PC-9 (cell line): ENCODE measurements at places on chromosomes 4 and X. TPM values are rescaled to one million over a fixed set of nuclear protein-coding genes. Genes with fewer than 3 reads are reported as not detected.
A peak's percentile ranks its signal among the peaks of the same experiment; 100 is the strongest.

Gene SH3D19
- total RNA-seq, result 40.0 and 41.7 TPM in 2 replicates

Gene NAT8L
- 2.1 and 4.1 TPM in 2 replicates for total RNA-seq

Gene KDR
- 0.09 and 0.20 TPM in 2 replicates for total RNA-seq

Gene UGT2B10
- total RNA-seq, result not detected in 2 replicates

Gene CEP44
- 20.2 and 22.4 TPM in 2 replicates for total RNA-seq

Gene CXXC4
- total RNA-seq, result 0.76 and 0.80 TPM in 2 replicates

Gene TRIM75
- not detected in 2 replicates for total RNA-seq

Gene CT45A1
- not detected in 2 replicates for total RNA-seq

Gene CPE
- total RNA-seq, result 1.3 and 1.4 TPM in 2 replicates

Gene SULT1E1
- not detected in 2 replicates for total RNA-seq

Gene NXF2
- not detected in 2 replicates for total RNA-seq

Gene SERPINA7
- not detected in 2 replicates for total RNA-seq

GRCh38 chr4:76896614-76897535 is 1.1 kb downstream of the SOWAHB start:
- H3K27ac ChIP-seq, result peak overlapping the region; percentile 68; the same call in 1 of the 2 replicates
- no peaks in the 10 kb centered on the region for H3K36me3 ChIP-seq
- no peak for DNase-seq
- peaks cover 39% of the 10 kb centered on the region for H3K4me1 ChIP-seq

GRCh38 chr4:77235289-77235854 is 78.4 kb downstream of the CCNG2 start:
- DNase-seq, result no peak
- H3K4me1 ChIP-seq, result no peaks in the 10 kb centered on the region; the same call in 1 of the 2 replicates
- H3K27ac ChIP-seq, result no peak overlapping the region
- H3K36me3 ChIP-seq, result no peaks in the 10 kb centered on the region
- H3K27me3 ChIP-seq, result no peaks in the 10 kb centered on the region

GRCh38 chr4:47038263-47038662 is 6.9 kb downstream of the GABRB1 start:
- H3K4me1 ChIP-seq, result no peaks in the 10 kb centered on the region
- DNase-seq, result no peak
- no peaks in the 10 kb centered on the region for H3K27me3 ChIP-seq
- H3K27ac ChIP-seq, result no peak overlapping the region
- H3K36me3 ChIP-seq, result no peaks in the 10 kb centered on the region

GRCh38 chr4:56971383-56971782 is 6.0 kb downstream of the NOA1 start:
- DNase-seq, result no peak
- peaks cover 8% of the 10 kb centered on the region for H3K4me1 ChIP-seq
- no peak overlapping the region for H3K27ac ChIP-seq
- H3K27me3 ChIP-seq, result no peaks in the 10 kb centered on the region

DNA sequence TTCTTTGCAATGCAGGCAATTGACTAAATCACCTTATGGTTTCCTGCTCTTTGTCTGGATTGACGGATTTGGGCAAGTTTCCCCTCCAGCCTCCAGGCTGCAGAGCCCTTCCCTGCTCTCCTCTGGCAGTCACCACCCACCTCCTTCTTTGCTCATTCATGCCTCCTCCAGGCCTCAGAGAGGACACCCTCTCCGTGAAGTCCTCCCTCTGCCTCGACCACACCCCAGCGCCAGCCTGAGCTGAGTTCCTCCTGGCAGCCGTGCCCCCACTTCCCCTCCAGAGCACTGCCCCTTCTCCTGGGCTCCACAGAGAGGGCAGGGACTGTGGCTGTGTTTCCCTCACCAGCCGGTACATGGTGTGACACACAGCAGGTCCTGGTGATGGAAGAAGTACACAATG is 53.7 kb downstream of the DCTD start:
- H3K36me3 ChIP-seq, result no peaks in the 10 kb centered on the region
- H3K4me3 ChIP-seq, result no peak overlapping the region
- H3K4me1 ChIP-seq, result no peaks in the 10 kb centered on the region
- no peak overlapping the region for H3K27ac ChIP-seq
- H3K27me3 ChIP-seq, result peaks cover 7% of the 10 kb centered on the region; the same call in 1 of the 2 replicates
- no peak for DNase-seq

- H3K27me3 ChIP-seq, result no peaks in the 10 kb centered on the region
- H3K27ac ChIP-seq, result no peak overlapping the region
- H3K4me1 ChIP-seq, result no peaks in the 10 kb centered on the region
- no peak overlapping the region for H3K4me3 ChIP-seq
- no peaks in the 10 kb centered on the region for H3K36me3 ChIP-seq
These were observed 3.3 kb downstream of the PPP2R2C start for GRCh38 chr4:6469144-6469543.

- no peak overlapping the region for H3K27ac ChIP-seq
- H3K36me3 ChIP-seq, result no peaks in the 10 kb centered on the region
- H3K27me3 ChIP-seq, result no peaks in the 10 kb centered on the region
These were observed 6.1 kb downstream of the NALF2 start for GRCh38 chrX:69510137-69510715.

- no peak overlapping the region for H3K4me3 ChIP-seq
- DNase-seq, result no peak
- no peaks in the 10 kb centered on the region for H3K27me3 ChIP-seq
- H3K36me3 ChIP-seq, result no peaks in the 10 kb centered on the region
These were observed 8.1 kb upstream of the ATP6AP1 start for GRCh38 chrX:154420402-154420756.

DNA sequence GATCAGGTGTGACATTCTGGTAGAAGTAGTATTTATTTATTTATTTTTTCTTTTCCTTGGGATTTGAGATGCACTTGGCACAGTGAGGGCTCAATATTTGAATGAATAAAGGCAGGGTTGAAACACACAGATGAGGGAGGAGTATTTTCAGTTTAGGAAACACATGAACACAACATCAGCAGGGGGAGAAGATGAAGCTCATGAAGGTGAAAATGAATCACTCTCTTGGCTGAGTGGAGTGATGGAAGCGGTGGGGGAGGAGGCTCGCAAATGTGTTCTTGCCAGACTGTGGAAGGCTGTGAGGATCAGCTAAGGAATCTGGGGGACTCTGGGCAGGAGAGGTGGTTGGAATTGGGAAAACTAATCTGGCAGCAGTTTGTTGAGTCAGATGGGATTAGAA is 55.3 kb downstream of the ARHGAP10 start:
- H3K4me3 ChIP-seq, result no peak overlapping the region
- no peak for DNase-seq
- peak overlapping the region; percentile 34; the same call in 1 of the 2 replicates for H3K27ac ChIP-seq
- H3K4me1 ChIP-seq, result peaks cover 77% of the 10 kb centered on the region
- no peaks in the 10 kb centered on the region for H3K36me3 ChIP-seq

DNA sequence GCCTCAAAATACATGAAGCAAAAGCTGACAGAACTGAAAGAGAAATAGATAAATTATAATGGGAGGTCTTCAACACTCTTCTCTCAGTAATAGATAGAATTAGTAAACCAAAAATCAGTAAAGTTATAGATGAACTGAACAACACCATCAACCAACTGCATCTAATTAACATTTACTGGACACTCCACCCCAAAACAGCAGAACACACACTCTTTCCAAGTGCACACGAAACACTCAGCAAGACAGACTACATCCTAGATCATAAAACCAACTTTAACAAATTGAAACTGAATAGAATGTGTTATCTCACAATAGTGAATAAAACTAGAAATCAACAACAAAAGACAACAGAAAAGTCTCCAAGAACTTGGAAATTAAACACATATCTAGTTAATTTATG is 25.1 kb upstream of the TCEAL4 start:
- no peaks in the 10 kb centered on the region for H3K36me3 ChIP-seq
- H3K27ac ChIP-seq, result no peak overlapping the region
- no peak overlapping the region for H3K4me3 ChIP-seq
- DNase-seq, result no peak

DNA sequence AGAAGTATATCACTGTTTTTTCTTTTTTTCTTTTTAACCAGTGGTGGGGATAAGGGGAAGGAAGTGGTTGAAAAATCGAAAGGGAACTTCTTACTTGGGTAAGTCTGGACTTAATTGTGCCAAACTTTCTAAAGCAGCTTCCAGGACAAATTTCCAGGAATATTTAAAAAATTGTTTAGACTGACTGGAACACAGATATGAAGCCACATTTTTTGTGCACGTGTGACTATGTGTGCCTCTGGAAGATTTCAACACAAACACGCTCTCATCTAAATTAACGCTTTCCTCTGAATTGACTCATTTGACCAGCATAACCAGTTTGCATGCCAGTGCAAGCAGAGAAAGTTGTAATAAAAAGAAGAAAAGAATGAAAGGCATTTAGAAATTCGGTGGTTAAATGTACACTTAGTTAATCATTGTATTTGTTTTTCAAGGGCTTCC is 18.8 kb upstream of the YTHDC1 start:
- no peaks in the 10 kb centered on the region for H3K36me3 ChIP-seq
- H3K4me1 ChIP-seq, result peaks cover 36% of the 10 kb centered on the region
- peak; percentile 32 for DNase-seq

GRCh38 chr4:153564630-153565525 is 98.7 kb downstream of the TMEM131L start:
- no peak overlapping the region for H3K27ac ChIP-seq
- H3K4me3 ChIP-seq, result no peak overlapping the region
- no peaks in the 10 kb centered on the region for H3K27me3 ChIP-seq

- H3K27me3 ChIP-seq, result no peaks in the 10 kb centered on the region
- H3K36me3 ChIP-seq, result no peaks in the 10 kb centered on the region
- H3K4me1 ChIP-seq, result no peaks in the 10 kb centered on the region
These were observed 452.3 kb downstream of the ZIC3 start for GRCh38 chrX:138018145-138018799.

GRCh38 chr4:110231869-110232268 is 33.5 kb upstream of the ELOVL6 start:
- no peak for DNase-seq
- H3K4me3 ChIP-seq, result no peak overlapping the region

DNA sequence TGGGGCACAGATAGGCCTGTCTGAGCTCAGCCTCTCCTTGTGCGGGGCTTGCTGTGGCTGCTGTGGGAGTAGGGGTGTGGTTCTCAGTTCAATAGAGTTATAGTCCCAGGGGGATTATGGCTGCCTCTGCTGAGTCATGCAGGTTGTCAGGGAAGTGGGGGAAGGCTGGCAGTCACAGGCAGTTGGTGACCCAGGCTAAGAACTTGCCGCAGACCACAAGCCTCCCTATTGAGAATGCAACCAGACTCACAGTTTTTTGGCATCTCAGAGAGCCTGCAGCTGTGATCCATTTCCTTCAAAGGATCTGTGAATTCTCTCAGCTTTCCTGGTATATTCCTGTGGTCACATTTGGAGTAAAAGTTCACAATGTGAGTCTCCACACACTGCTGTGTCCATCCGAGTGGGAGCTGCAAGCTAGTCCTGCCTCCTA is 364.9 kb downstream of the ZNF674 start:
- H3K4me1 ChIP-seq, result no peaks in the 10 kb centered on the region
- H3K27me3 ChIP-seq, result no peaks in the 10 kb centered on the region
- H3K36me3 ChIP-seq, result no peaks in the 10 kb centered on the region
- no peak for DNase-seq
- H3K4me3 ChIP-seq, result no peak overlapping the region
- H3K27ac ChIP-seq, result no peak overlapping the region

- H3K4me3 ChIP-seq, result no peak overlapping the region
- DNase-seq, result no peak
- H3K36me3 ChIP-seq, result no peaks in the 10 kb centered on the region
- no peaks in the 10 kb centered on the region for H3K27me3 ChIP-seq
These were observed 27.2 kb downstream of the DCK start for GRCh38 chr4:71020611-71021010.

DNA sequence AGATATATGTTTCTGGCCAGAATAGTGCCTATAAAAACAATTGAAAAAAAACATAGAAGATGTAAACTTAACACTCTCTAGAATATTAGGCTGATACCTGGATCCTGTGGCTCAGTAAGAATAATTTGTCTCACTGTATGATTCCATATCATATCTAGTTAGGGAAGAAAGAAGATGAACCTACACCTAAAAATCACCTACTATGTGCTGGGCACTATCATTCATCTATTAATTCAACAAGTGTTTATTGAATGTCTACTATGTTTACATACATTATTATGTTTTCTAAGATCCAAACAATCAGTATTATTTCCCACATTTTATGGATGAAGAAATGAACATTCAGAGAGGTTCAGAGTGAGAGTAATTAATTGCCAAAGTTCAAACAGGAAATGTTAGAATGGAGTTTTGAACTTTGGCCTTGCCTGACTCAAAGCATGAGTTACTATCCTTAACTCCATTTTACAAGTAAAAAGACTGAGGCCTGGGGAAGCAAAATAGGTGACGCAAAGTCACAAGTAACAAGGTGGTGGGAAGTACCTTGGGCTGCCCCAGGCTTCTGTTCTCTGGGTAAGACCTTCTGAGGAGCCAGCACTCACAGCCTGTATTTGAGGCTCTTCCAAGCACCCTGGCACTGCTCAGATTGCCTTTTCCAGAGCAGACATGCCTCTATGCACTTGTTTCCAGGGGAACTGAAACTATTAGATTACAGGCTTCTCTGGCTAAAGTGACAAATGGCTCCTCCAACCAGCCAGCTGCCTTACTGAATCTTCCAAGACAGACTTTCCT is 111.1 kb upstream of the ACSL4 start:
- DNase-seq, result no peak
- H3K27me3 ChIP-seq, result no peaks in the 10 kb centered on the region
- no peaks in the 10 kb centered on the region for H3K36me3 ChIP-seq
- H3K4me3 ChIP-seq, result no peak overlapping the region
- peaks cover 36% of the 10 kb centered on the region for H3K4me1 ChIP-seq

DNA sequence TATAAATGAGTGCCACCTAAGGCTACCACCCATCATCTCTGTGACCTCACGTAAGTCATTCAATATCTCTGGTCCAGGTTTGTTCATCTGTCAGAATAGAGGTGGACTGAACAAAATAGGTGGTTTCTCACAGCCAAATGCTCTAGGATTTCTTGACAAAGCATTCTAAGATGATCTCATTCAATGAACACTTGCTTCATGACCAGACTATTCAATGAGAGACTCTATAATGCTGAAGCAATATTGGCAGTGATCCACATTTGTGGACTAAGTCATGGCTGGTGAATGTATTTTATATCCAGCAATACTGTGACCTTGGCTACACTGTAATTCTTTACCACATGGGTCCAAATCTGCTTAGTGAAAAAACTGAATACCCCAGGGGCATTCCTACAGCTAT is 37.9 kb downstream of the LDB2 start:
- H3K27me3 ChIP-seq, result no peaks in the 10 kb centered on the region; the same call in 1 of the 2 replicates
- no peaks in the 10 kb centered on the region for H3K4me1 ChIP-seq
- H3K4me3 ChIP-seq, result no peak overlapping the region
- no peaks in the 10 kb centered on the region for H3K36me3 ChIP-seq
- no peak for DNase-seq
- H3K27ac ChIP-seq, result no peak overlapping the region

- H3K36me3 ChIP-seq, result no peaks in the 10 kb centered on the region
- no peak overlapping the region for H3K27ac ChIP-seq
- no peak overlapping the region for H3K4me3 ChIP-seq
- no peaks in the 10 kb centered on the region for H3K4me1 ChIP-seq
These were observed 5.8 kb upstream of the TET2 start for GRCh38 chr4:105140684-105141490.

DNA sequence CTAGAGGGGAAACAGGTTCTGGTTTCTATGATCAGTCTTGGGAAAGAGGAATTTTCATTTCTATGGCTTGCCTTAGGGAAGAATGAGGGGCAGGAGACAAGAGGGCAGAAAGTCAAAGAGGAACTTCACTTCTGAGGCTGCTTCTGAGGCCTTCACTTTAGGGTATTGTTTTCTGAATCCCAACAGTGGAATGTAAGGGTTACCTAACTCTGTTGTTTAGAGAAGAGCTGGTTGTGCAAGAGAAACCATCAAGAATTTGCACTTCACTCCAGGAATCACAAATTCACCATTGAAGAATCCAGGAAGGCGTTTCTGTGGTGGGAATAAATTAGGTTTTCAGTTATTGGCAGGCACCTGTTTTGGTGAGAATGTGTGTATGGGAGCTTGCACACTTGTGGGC is 126.7 kb upstream of the AMOT start:
- H3K4me3 ChIP-seq, result peak overlapping the region; percentile 38; the same call in 1 of the 2 replicates
- H3K27ac ChIP-seq, result peak overlapping the region; percentile 99
- peaks cover 54% of the 10 kb centered on the region for H3K4me1 ChIP-seq
- DNase-seq, result peak; percentile 98

GRCh38 chrX:46125111-46125510 is 420.1 kb downstream of the ZNF674 start:
- DNase-seq, result no peak
- H3K36me3 ChIP-seq, result no peaks in the 10 kb centered on the region
- no peak overlapping the region for H3K27ac ChIP-seq
